Fibroblast of gingiva (primary cell): ENCODE measurements at places on chromosomes 5 and 9.

DNA sequence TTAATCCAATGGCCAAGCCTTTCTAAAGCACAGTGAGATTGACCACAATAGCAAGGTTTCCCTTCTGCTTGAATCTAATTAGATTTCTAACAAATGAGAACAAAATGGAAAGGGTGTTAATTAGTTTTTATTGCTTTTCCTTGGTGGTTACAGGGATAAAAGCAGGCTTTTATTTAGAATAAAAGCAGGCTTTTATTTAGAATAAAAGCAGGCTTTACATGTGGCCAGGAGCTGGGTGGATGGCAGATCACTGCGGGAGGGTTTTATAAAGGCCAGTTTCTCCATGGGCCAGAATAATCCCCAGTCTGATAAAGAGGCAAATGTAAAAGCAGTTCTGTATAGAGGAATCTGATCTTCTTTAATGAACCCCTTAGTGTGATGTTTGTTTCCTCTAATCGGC is 470.2 kb downstream of the TMEM232 start:
- DNase-seq, result no peak

DNA sequence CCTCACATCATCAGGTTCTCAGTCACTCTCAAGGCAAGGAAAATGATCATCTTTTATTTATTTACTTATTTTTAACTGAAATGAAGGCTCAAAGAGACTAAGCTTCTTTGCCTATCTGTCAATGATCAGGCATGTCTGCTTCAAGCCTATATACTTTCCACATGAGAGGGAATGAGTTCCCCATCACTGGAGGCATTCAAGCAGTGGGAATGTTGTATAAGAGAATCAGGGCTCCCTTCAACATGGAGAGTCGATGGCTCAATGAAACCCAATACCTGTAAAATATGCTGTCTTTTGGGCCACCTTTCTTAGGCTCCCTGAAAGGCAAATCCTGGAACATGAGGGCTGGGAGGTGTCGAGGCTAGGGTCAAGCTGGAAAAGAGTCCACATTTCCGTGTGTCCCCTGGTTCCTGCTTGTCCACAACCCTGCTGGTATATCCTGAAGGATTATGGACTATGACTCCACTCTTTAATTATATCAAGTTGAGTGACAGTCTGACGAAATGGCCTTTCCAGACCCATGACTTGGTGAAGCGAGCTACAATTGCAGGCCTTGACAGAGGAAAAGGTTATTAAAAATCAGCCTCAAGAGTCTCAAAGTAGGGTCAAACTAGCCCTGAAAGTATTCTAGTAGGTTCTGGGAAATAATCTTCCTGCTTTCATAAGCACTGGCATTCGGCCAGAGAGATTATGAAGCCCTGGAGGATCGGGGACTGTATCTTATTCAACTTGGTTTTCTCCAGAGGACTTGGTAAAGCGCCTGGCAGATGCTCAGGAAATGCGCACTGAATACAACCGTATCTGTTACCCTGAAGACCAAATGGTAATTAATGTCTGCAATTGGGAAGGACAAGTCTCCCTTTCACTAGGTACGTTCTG is 145.9 kb upstream of the TBC1D2 start:
- no peak for DNase-seq

DNA sequence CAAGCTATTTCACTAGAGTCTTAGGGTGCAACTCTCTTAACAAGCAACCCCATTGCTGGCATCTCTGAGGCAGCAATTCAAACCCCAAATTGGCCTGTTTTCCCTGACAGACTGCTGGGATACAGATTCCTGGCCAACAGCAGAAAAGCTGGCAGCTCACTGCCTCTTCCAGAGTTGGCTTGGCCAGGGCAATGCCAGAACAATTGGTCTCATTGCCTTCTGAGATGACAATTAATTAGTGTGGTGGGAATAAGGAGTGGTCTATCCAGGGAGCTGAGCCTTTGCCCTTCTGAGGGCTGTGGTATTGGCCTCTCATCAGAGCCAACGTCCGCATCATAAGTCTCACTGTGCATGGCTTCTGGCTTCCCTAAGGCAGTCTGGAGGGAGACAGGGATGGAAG is 183.2 kb downstream of the GNAQ start:
- DNase-seq, result no peak

GRCh38 chr5:74685979-74686631 is 1.1 kb downstream of the HEXB start:
- DNase-seq, result peak; percentile 63

DNA sequence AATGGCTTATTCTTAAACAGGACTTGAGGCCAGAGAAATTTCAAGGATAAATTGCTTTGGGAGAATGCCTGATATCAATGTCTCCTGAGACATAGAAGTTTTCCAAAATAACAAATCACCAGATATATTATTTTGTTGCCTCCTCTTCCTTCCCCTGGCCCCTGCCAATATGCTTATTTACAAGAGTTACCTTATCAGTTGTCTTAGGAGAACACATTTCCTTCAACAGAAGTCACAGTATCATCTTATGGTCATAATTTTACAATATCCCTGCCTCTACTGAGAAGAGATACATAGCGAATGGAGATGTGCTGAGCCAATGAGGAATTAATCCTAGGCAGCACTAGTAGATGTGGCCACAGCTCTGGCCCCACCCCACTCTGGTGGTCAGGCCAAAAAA is 43.1 kb downstream of the TMEM252 start:
- no peak for DNase-seq

DNA sequence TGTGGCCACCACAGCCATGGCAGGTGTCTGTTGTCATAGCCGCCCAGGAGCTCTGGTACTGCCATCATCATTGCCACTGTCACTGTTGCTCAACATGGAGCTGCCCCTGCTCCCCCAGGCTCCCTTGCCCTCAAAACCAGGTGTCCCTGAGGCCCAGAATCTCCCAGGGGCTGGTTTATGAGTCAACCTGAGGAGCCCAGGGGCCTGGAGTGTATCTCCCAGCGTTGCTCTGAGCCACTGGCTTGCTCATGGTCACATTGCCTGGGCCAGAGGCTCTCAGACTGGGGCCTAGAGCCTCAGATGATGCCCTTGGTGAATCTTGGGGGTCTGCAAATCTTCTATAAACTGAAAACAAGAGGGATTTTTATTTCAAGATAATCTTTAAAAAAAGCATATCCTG is 24.7 kb upstream of the TBC1D2 start:
- DNase-seq, result no peak

- DNase-seq, result no peak
Observed at GRCh38 chr5:34863946-34864345, 25.0 kb downstream of the TTC23L start.

- DNase-seq, result no peak
Observed at GRCh38 chr9:98381311-98382103, 126.1 kb upstream of the TBC1D2 start.

GRCh38 chr5:367358-368130 is 46.0 kb downstream of the AHRR start:
- no peak for DNase-seq

DNA sequence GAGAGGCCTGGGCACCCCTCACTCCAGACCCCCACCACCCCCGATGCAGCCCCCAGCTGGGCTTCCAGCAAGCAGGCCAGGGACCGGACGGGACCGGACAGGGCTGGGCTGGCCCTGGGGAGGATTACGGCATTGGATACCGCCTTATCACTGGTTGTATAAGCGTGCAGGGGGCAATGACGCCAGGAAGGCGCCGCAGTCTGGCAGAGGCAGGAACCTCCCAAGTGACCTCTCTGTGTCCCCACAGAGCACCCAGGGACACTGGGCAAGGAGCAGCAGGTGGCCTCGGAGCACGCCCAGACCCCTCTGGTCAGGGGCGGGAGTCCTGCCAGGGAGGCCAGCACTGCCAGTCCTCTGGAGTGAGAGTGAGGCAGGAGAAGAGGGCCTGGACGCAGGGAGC is 723 bp upstream of the LCN15 start:
- DNase-seq, result no peak
